C1 segment of cervical spinal cord (tissue), 14 donors: ENCODE measurements at places on chromosomes 7 and 10.

DNA sequence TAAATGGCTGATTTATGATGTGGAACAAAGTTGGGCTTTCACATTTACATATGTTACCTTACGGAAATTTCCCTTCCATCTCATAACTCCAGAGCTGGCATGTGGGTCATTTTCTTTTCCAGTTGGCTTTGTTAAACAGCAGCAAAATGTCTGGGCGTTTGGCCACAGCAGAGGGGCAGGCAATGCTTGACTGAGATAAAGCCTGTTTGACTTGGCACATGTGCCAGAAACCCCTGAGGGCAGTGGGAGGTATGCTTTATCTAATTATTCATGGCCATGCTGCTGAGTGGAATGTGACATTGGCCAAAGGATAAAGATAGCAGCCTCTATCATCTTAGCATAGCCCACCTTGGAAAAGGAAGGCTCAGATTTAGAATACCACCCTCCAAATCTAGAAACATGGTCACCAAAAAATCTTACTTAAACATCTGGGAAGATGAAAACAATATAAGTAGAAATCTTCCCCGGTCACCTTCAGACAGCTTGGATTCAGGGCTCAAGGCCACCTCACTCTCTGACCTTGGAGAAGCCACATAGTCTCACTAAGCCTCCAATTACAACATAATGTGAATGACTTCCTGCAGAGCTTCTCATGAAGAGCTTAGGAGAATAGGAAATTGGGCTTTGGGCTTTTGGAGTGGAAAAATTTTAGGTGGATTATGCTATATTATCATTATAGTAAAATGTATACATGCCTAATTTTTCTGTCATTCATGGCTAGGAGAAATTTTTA, 101.5 kb downstream of the GRM3 start:
- DNase-seq: no peak

DNA sequence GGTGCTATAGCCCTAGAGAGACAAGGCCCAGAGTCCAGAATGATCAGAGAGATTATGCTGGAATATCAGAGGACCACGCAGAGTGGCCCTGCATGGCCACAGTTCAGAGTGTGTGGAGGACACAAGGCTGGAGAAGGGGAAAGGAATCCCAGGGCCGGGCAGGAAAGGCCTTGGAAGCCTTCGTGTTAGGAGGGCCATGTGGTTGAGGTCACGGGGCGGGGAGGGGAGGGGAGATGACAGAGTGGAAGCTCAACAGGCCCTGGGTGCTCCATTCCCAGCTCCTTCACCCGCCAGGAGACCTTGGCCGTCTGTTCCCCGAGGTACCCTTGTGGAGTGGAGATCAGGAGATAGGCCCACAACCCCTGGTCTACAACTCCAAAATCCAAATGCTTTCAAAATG, 13.2 kb upstream of the EN2 start:
- DNase-seq: no peak

GRCh38 chr10:71864911-71865361, 13.9 kb upstream of the PSAP start:
- DNase-seq: no peak

GRCh38 chr10:104339469-104340110, 1.3 kb upstream of the ITPRIP start:
- no peak for DNase-seq

GRCh38 chr7:26714438-26714837, 150.0 kb downstream of the SKAP2 start:
- DNase-seq: no peak

DNA sequence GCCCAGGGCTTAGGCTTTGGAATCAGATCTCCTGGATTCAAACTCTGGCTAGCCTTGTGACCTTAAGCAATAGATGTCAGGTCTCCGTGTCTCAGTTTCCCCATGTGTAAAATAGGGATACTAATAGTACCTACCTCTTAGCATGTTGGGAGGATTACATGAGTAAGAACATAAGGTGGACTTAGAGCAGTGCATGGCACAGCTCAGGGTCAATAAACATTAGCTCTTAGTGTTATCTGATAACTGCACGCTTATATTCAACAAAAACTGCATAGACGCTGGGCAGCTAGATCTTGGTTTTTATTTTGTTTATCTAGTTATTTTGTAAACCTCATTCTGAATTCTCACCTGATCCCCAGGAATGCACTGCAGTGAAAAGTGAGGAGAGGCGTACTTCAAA, 17.2 kb downstream of the TBXAS1 start:
- DNase-seq: no peak
